Activated naive CD8-positive, alpha-beta T cell treated with anti-CD3 and anti-CD28 coated beads, Interleukin-2, amount 50 U/mL, for 16 hours (primary cell): ENCODE measurements at places on chromosomes 7 and 10.
A peak's percentile ranks its signal among the peaks of the same experiment; 100 is the strongest.

DNA sequence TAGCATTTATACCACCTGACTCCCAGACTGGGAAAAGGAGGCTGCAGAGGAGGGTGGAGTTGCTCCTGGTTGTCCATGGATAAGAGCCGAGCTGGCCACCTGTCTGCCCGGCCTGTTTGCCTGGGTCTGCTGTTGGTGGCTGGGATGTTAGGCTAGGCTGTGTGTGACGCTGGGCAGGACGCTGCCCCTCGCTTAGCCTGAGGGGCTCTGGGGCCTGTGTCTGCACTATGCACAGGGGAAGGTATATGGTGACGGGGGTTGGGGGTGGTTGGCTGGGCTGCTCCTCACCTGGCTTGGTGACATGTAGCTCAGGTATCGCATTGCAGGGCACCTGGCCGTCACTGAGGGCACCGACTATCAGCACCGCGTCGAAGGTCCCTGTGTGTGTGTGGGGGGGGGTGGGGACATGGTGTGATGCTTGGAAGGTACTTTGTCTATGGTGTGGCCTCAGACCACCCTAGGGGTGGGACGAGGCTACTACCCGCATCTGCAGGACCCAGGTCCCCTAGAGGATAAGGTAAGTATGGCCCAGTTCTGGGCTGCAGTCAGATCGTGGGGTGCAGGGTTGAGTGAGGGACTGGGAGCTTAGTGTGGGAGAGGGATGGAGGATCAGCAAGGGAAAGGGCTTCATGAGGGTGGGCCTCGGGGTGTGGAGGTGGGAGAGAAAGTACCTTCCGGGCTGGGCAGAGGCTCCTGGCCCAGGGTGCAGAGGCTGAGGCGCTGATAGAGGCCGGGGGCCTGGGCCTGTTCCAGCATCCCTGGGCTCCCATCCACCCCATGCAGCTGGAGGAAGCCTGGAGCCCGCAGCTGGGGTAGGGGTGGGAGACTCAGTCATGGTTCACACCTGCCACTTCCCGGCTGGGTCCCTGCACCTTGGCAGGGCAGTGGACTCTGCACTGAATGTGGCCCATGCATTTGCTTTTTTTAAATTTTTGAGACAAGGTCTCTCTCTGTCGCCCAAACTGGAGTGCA is 2.3 kb downstream of the METTL27 start:
- DNase-seq = no peak

GRCh38 chr7:92769394-92769699 is 67.0 kb downstream of the CDK6 start:
- DNase-seq = no peak

- no peak for DNase-seq
Observed at GRCh38 chr10:78932861-78933260, 135.9 kb upstream of the ZMIZ1 start.

GRCh38 chr10:46018453-46019176 is 11.8 kb downstream of the NCOA4 start:
- no peak for DNase-seq

- DNase-seq = no peak
Observed at GRCh38 chr7:27083646-27084045, 12.2 kb downstream of the HOXA1 start.

GRCh38 chr10:133058331-133059092 is 29.2 kb upstream of the ADGRA1 start:
- DNase-seq = no peak

GRCh38 chr10:98748298-98748697 is 301.6 kb upstream of the HPS1 start:
- no peak for DNase-seq

- no peak for DNase-seq
Observed at GRCh38 chr10:115857856-115858255, 415.1 kb downstream of the GFRA1 start.

DNA sequence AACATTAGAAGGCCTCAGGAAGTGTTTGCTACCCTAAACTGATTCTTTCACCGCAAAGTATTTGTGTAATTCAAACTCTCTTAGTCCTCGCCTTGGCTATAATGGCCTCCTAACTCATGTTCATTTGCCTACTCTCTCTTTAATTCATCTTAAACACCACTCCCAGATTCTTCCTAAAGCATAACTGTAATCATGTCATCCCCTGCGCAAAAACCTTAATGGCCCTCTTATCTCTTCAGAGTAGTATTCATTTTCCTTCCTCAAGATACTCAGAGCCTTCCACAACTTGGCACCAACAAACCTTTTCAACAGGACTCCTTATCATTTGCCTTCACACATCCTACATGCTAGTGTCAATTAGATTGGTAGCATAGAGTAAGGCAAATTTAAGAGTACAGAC is 42.9 kb downstream of the CSTF2T start:
- no peak for DNase-seq

- DNase-seq = no peak
Observed at GRCh38 chr10:101783736-101784118, 481 bp upstream of the NPM3 start.

DNA sequence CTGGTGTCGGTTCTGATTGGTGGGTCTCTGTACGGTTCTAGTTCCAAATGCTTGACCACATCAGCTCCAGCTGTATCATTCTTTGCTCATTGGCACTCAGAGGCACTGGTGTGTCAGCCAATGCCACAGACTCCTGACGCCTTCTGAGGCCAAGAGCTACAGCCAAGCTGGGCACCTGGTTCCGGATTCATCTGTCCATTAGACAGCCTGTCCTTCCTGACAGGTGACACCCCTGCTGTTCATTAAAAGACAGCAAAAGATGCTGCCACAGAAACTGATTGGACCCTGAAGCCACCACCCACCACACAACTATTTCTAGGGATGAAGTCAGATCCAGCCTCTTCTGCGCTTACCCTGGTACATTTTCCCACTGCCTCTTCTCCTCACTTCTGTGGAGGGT is 35.6 kb downstream of the COL13A1 start:
- no peak for DNase-seq

- no peak for DNase-seq
Observed at GRCh38 chr7:157488281-157488680, 151.5 kb downstream of the DNAJB6 start.

- DNase-seq = no peak
Observed at GRCh38 chr7:98862716-98863420, 6.9 kb downstream of the TMEM130 start.

DNA sequence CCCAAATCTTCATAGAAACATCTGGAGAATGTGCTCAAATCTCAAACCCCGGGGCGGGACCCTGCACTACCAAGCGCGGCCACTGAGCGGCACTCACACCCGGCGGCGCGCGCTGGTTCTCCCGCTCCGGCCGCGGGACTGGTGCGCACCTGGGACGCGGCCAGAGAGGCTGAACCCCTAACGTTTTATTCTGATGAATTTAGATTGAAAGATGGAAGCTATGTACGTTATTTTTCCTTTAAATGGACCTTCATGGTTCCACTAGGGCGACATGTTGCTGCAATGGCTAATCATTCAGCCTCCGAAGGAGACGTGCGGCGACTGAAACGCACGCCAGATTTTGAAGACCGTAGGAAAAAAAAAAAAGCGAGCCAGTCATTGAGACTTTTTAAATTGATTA is 107.0 kb upstream of the INSIG1 start:
- peak; percentile 38 for DNase-seq

DNA sequence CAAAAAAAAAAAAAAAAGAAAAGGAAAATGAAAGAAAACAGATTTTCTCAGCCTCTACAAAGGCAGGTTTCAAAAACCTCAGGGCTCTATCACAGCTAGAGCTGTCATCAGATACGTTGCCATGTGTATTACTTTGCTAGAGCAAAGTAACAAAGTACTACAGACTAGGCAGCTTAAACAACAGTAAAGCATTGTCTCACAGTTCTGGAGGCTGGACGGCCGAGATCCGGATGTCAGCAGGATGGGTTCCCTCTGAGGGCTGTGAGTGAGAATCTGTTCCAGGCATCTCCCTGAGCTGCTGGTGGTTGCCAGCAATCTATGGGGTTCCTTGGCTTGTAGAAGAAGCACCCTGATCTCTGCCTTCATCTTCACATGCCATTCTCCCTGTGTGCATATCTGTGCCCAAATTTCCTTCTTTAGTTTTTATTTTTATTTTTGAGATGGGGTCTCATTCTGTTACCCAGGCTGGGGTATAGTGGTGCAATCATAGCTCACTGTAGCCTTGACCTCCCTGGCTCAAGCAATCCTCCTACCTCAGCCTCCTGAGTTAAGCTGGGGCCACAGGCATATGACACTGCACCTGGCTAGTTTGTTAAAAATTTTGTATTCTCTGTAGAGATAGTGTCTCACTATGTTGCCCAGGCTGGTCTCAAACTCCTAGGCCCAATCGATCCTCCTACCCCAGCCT is 48.9 kb upstream of the KDM7A start:
- no peak for DNase-seq

DNA sequence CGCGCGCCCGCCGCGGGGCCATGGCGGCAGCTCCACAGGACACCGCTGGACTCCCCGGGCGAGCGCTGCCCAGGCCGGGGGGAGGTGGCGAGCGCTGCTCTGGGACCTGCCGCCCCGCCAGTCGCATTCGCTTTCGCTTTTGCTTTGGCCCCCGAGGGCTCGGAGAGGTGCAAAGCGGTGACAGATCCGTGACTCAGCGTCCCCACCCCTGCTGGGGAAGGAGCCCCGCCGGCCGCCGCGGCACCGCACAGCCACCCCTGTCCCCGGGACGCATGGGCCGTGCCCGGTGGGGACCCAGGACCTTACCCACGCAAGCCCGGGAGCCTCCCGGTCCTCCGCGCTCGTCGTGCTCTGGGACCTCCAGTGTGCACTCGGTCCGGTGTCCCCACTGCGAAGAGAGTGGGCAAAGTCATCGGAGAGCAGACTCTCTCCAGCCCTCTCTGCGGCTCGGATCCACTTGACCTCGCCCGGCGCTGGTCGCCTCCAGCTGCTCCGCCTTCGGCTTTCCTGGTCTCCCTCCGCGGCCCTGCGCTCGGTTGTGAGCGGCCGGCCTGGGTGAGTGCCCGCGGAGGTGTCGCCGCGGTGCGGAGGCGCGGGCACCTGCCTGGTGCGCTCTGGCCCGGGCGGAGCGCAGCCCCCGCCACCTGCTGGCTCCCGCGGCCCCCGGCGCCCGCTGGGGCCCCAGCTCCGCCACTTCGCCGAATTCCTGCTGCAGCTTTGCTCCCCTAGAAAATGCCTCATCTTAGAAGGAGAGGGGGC is at the start of gene IL15RA:
Gene IL15RA (minus strand): TSS at position 73 of the 759 bp plus-strand sequence. CDS start 51 bp downstream, at position 22.
- peak; percentile 80 for DNase-seq

GRCh38 chr7:46461334-46461777 is 540.3 kb upstream of the IGFBP3 start:
- DNase-seq = no peak

DNA sequence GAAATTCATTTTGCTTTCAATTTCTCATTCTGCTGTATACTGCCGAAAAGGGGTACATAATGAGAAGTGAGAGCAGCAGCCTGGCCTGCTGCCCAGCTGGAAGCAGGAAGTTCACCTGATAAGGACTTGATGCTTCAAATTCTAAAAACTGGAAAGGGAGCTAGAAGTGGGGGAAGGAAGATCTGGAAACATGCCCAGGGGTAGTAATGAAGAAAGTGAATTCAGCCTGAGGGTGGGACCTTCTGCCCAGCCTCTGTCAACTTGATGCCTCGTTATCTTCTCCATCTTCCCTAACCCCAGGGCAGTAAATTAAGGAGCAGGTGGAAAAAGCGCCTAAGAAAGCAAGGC is 69.4 kb downstream of the ARMH3 start:
- DNase-seq = no peak

DNA sequence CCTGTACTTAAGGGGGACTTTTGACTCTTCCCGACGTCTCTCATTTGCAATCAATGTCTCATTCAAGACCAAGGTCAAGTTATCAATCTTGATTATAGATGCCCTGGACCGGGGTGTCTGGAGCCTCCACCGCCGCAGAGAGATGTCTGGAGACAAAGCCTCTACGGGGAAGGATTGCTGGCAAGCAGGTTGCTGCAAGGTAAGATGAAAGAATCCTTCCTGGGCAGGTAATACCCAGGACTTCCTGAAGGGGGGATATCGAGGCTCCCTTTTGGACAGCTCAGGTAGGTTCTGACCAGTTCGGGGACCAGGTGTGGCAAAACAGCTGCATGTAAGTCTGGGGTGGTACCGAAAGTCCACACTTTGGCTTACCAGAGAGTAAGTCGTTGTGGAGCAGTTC is 12.5 kb upstream of the CUX1 start:
- DNase-seq = no peak

DNA sequence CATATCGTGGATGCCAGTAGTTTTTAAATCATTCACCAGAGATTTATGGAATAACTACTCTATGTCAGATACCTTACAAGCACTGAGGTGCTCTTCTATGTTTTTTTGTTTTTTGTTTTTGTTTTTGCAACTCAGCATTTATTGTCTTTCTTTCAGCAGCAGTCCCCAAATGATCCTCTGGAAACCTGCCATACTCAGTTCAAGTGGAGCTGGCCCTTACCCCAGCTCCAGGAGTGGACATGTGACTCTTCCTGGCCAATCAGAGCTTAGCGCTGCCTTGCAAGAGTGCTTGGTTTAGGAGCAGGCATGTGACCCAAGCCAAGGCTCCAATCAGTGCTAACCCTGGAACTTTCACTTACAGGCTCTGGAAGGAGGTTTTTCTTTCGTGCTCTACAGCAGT is 356.6 kb upstream of the ZMIZ1 start:
- DNase-seq = no peak

GRCh38 chr7:98870121-98870651 is 372 bp upstream of the TMEM130 start:
- DNase-seq = peak; percentile 52

- no peak for DNase-seq
Observed at GRCh38 chr7:84970670-84971069, 216.2 kb downstream of the SEMA3D start.

GRCh38 chr10:67115972-67116371 is 190.1 kb downstream of the LRRTM3 start:
- DNase-seq = no peak

DNA sequence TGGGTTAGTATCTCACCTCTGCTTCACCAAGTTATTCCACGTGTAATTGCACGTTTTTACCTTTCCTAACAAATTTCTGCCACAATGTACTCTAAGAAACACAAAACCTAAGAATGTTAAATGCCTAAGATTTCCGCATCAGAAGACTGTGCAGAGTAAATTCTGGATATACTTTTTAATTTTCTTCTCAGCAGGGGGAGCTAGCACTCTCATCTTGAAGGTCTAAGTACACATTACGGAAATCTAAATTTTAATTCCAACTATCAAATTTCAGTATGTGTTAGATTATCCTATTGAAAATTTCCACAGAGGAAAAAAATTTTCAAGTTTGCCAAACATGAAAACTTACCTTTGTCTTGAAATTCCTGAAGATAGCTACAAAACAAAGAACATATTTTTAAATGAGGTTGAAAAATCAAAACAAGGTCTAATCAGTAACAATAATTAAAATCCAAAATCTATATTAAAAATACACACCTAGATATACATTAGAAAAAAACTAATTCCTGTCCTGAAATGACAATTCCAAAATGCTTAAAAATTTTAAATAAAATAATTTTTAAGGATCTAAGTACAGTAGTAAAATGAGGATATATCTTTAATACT is 10.5 kb downstream of the SKAP2 start:
- DNase-seq = no peak

- DNase-seq = no peak
Observed at GRCh38 chr7:33868166-33868565, 37.2 kb upstream of the BMPER start.

DNA sequence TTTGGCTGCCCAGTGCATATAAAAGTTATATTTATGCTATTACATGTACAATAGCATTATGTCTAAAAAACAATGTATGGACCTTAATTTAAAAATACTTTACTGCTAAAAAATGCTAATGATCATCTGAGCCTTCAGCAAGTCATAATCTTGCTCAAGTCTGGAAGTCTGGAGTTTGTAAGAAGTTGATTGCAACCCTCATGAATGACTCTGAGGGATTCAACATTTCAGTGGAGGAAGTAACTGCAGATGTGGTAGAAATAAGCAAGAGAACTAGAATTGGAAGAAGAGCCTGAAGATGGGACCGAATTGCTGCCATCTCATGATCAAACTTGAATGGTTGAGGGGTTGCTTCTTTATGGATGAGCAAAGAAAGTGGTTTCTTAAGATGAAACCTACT is 13.0 kb upstream of the ADAMTS14 start:
- no peak for DNase-seq
